ENCODE measurements at places on chromosomes 1 and 21.

DNA sequence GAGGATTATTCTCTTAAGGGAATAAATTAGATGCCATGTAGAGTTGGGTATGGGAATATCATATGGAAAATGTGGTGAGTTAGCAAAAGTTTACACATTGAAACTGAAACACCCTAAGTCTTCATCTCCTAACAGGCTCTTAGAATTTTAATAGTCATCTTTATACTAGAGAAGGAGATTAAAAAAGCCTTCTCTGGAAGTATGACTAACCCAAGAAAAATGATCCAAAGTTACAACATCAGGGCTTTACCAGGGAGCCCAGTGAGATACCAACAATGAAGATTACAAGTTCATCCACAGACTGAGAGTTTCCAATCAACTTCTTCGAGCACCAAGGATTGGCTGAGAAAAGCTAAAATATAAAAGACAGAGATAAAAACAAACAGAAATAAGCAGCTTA is 70.0 kb upstream of the KIAA0040 start:
- no peak for ATAC-seq

- peak; percentile 71 for ATAC-seq
These were observed 43.4 kb upstream of the SLC19A2 start for GRCh38 chr1:169529068-169529642.

GRCh38 chr1:98677288-98677687 is 15.8 kb downstream of the SNX7 start:
- peak; percentile 86 for ATAC-seq

GRCh38 chr1:6365047-6365446 is 28.5 kb downstream of the ACOT7 start:
- no peak for ATAC-seq

GRCh38 chr21:42157606-42158310 is 61.2 kb upstream of the ABCG1 start:
- ATAC-seq: no peak

DNA sequence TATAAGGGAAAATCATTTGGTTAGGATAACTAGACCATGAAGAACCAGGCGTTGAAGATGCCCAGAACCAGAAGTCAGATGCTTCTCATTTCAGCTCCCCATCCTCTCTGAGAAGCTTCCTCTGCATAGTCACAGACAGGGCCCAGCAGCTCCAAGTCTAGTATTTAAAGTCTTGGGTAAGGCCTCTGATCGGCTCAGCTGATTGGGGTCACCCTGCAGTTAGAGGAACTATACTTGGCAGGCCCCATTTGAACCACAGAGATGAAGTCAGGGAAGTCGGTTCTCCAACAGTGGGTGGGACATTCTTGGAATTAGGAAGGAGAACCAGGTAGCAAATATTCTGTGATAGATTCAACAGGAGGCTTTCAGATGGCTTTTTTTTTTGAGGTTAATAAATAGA is 48.3 kb downstream of the SLC22A15 start:
- ATAC-seq: no peak

DNA sequence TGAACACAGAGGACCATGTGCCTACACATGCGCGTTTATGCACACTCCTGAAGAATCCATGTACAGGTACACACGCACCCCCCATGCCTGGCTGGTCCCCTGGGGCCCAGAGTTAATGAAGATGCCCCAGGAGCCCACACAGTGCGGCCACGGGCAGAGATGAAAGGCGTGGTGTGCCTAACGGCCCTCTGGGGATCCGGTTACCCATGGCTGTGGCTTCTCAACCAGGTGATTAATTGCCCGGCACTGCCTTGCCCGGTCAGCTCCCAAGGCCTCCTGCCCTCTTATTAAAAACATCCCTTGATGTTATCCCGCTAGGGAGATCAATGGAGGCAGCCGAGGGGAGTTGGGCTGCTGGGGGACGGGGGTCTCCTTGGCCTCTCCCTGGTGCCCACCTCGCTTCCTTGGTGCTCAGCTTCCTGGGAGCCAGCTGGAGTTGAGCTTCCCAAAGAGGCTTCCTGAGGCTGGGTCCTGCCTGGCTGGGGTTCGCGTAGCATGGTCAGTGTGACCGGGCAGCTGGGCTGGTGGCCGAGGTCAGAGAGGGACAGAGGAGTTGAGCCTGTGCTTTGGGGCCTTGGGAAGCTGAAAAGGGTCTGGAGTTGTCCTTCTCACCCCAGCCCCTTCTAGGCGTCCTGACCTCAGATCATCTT is 75.0 kb upstream of the WNT4 start:
- ATAC-seq: no peak

Measured in SK-N-SH treated with all-trans-retinoic acid at 6 μM for 48 hours (cell line).